ENCODE measurements at places on chromosomes 16 and 17.

DNA sequence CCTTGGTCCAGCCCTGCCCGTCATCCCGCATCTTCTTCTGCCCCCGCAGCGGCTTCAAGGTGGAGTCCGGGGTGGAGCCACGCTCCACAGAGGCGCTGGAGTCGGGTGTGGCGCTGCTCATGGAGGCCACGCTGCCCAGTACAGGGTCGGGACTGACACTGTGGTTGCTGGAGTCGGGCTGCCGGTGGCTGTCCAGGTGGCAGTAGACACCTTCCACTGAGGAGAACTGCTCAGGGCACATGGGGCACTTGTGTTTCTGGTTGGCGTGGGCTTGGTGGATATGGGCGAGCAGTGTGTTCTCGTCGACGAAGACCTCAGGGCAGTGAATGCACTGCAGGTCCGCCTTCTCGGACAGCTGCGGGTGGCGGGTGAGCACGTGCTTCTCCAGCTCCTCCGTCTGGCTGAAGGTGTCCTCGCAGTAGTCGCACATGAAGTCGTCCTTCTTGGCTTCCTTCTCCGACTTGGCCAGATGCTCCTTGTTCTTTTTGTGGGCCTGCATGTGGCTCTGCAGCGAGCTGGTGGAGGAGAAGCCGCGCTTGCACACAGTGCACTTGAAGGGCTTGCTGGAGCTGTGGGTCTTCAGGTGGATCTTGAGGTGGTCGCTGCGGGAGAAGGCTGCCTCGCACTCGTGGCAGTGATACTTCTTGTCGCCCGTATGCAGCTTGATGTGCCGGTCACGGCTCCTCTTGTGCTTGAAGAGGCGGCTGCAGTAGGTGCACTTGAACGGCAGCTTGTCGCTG lies 217.8 kb downstream of the ZNF423 start:
- DNase-seq, result no peak

GRCh38 chr16:77912617-77913016 lies 109.7 kb upstream of the CLEC3A start:
- DNase-seq, result no peak

GRCh38 chr17:64337676-64338075 lies 53.0 kb downstream of the PECAM1 start:
- DNase-seq, result no peak

DNA sequence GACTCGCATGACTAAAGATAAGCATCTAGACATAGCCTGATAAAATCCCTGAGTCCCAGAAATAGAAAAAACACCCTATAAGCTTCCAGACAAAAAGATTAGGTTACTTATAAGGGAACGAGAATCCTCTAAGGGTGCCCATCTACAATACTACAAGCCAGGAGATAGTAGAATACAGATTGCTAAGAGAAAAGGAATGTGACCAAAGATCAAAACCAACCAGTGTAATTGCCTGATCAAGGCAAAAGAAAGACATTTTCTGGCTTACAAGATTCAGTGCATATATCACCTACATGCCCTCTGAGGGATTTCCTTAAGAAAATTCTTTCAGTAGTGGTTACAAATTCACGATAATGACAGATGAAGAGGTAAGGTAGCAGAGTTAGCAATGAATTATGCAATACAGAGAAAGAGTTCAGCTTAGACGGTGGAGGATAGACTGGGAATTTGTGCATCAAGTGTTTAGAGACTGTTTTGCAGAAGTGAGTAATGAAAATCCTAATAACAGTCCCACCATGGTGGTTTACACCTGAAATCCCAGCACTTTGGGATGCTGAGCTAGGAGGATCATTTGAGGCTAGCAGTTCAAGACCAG lies 35.0 kb downstream of the BCL7C start:
- no peak for DNase-seq

DNA sequence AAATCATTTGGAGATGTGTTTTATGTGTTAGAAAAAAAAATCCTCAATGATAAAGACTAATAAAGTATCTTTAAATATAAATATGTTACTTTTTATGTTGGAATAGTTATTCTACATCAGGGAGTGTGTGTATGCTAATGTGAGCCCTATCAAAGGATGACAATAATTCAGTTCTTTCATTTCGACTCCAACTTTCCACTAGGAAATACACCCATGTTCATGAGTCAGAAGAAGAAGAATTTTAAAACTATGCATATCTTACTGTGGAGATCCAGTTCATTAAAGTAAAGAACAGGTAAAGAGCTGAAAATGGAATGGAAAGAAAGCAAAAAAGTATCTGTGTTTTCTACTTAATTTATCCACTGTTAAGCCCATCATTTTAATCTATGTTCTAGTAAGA lies 399.8 kb downstream of the KCNJ2 start:
- no peak for DNase-seq

DNA sequence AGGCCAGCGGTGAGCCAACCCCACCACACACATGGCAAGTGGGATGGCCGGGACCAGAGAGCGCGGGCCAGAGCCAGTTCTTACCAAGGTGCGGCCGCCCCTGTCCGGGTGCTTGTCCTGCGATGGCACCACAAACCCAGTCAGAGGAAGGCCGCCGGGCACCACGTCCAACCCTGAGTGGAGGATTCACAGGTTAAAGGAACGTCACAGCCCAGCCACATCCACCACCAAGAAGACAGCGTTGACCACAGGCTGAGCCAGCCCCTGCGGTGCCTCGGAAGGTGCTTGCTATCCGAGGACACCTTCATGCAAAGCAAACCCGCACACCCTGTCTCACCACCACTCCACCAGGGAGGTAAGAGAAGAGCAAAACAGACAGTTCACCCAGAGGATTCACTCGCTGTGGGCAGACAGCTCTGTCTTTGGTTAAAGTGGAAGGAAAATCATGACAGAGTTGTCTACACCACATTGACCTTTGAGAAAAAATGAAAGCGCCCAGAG lies 15.8 kb downstream of the SLX4 start:
- DNase-seq, result no peak

DNA sequence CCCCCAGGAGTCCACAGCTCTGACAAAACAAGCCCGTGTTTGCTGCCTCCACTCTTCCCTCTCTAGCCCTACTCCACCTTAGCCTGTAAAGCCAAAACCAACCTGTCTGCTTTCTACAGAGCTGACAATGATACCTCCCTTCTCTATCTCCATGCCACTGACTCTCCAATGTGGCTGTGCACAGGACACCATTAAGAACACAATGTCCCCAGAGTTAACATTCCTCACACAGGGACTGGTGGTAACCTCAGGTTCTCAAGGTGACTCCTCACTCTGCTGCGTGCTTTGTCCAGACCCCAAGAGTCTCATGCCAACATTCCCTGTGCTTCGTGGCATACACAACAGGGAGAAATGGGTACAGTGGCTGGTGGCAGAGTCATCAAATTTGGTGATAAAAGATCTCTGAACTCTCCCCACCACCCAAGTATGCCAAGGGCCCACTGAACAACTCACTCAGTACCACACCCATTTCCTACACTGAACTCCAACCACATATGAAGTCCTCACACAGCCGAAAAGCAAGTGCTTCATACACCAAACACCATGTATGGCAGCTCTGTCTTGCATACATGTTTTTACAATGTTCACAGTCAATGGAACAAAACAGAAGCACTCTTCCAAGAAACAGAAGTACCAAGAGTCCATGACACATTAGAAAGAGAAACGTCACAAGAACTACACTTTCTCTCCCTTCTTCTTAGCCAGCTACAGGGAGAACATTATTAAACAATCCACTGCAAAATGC lies 21.1 kb downstream of the CSNK2A2 start:
- DNase-seq, result no peak

DNA sequence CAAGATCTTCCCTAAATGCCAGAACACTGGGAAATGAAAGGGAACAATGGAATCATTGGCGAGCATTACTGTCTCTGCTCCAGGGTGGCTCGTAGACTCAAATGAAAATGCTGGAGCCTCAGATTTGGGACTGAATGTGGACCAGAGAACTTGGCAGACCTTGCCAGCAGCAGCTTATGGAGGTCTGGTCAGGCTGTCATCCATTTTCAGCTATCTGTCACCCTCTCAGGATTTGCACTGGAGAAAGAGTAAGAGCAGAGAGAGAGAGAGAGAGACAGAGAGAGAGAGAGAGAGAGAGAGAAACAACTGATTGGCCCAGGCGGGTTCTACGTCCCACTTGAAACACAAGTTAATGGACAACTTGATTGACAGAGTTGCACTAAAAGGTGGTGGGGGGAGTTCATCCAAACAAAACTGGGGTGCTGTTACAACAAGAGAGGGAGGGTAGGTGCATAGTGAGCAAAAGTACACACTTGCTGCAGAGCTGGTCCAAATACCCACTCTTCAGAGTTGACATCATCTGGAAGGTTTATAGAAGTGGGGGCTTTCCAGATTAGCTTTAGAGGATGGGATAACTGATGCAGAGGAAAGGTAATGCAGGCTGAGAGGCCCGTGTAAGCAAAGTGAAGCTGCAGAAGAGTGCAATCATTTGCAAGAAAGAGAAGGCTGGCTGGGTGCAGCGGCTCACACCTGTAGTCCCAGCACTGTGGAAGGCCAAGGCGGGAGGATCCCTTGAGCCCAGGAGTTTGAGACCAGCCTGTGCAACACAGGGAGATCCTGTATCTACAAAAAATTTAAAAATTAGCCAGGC lies 16.5 kb upstream of the NSMCE1 start:
- DNase-seq, result no peak
